GM12878 (cell line): ENCODE measurements at places on chromosomes 3 and 15.

GRCh38 chr3:37808656-37809055 is 53.0 kb upstream of the CTDSPL start:
- no peak for DNase-seq

- no peaks in the 10 kb centered on the region for H3K4me1 ChIP-seq
- DNase-seq: no peak
- H3K27me3 ChIP-seq: no peaks in the 10 kb centered on the region
- H3K4me3 ChIP-seq: no peak overlapping the region
Observed at GRCh38 chr3:107981471-107982111, 109.2 kb downstream of the CD47 start.

GRCh38 chr15:95912280-95912625 is 418.2 kb upstream of the NR2F2 start:
- no peak overlapping the region for H3K4me3 ChIP-seq
- no peak overlapping the region for H3K27ac ChIP-seq

GRCh38 chr3:52779011-52779836 is 1.8 kb downstream of the ITIH1 start:
- no peaks in the 10 kb centered on the region for H3K36me3 ChIP-seq
- no peak overlapping the region for H3K4me3 ChIP-seq
- peak; percentile 41 for DNase-seq
- H3K4me1 ChIP-seq: peaks cover 11% of the 10 kb centered on the region

DNA sequence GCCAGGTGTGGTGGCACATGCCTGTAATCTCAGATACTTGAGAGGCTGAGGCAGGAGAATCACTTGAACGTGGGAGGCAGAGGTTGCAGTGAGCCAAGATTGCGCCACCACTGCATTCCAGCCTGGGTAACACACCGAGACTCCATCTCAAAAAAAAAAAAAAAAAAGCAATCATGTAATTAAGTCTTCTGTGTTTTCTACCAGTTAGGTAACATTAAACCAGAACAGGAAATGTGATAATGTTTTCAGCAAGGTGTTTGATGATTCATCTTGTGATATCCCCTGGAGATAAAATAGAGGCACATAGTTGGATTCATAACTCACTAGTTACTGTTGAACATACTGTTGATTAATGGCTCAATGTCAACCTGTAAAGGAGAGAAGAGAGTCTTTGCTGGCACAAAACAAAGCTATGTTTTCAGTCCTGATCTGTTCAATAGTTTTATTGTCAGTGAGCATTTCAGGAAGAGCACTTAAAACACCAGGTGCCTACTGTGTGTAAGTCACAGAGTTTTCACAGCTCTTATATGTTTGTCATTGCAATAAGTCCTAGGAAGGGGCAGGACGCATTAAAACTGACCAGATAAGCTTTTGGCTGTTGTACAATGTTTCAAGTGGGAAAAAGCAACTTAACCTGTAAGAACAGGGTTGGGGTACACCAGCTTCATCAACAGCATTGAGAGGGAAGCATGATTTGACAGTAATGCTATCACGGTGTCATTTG is 19.5 kb downstream of the DNAJB11 start:
- no peaks in the 10 kb centered on the region for H3K36me3 ChIP-seq
- no peak for DNase-seq
- H3K27me3 ChIP-seq: peaks cover 2% of the 10 kb centered on the region; the same call in 1 of the 2 replicates

DNA sequence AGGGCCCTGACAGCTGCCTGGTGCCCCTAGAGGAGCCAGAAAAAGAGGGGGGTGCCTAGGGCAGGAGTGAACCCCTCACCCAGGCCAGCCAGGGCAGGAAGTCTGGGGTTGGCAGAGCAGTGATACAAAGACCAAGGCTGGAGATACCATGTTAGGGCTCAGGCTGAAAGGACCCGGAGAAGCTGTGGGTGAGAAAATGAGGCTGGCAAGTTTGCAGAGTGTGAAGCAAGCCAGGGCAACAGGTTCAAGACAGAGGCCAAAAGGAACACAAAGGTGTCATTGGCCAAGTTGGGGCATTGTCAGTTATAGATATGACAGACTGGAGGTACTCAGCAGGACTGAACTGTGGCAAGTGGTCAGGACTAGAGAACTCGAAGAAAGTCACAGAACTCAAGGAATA is 40.6 kb upstream of the IREB2 start:
- H3K4me1 ChIP-seq: no peaks in the 10 kb centered on the region
- no peak overlapping the region for H3K4me3 ChIP-seq
- H3K27me3 ChIP-seq: no peaks in the 10 kb centered on the region
- H3K36me3 ChIP-seq: no peaks in the 10 kb centered on the region
- no peak overlapping the region for H3K27ac ChIP-seq

DNA sequence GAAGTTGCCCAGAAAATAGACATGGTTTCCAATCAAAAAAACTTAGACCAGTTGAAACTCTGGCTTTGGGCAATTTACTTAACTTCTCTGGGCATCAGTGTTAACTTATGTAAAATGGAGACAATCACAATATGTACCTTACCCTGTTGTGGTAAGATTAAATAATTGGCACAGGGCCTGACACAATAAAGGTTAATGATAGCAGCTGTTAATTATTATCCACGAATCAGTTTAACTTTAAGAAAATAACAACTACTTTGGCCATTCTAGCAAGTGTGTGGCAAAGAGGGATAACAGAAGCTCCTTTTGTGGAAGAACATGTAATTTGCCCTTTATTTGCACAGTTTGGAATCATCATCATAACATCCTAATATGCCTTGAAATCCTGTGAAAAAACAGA is 787.6 kb downstream of the FHIT start:
- no peaks in the 10 kb centered on the region for H3K27me3 ChIP-seq
- no peak overlapping the region for H3K4me3 ChIP-seq
- H3K27ac ChIP-seq: no peak overlapping the region
- no peaks in the 10 kb centered on the region for H3K36me3 ChIP-seq
- no peak for DNase-seq

GRCh38 chr3:42742259-42742658 is 30.8 kb downstream of the CCDC13 start:
- no peak overlapping the region for H3K27ac ChIP-seq
- H3K36me3 ChIP-seq: no peaks in the 10 kb centered on the region
- H3K27me3 ChIP-seq: no peaks in the 10 kb centered on the region
- no peak for DNase-seq
- no peaks in the 10 kb centered on the region for H3K4me1 ChIP-seq

- H3K4me3 ChIP-seq: peak overlapping the region; percentile 8; the same call in 1 of the 2 replicates
- H3K36me3 ChIP-seq: no peaks in the 10 kb centered on the region
- no peaks in the 10 kb centered on the region for H3K27me3 ChIP-seq
- no peak for DNase-seq
- peak overlapping the region; percentile 99 for H3K27ac ChIP-seq
Observed at GRCh38 chr3:112133626-112134334, 732 bp upstream of the GCSAM start.

DNA sequence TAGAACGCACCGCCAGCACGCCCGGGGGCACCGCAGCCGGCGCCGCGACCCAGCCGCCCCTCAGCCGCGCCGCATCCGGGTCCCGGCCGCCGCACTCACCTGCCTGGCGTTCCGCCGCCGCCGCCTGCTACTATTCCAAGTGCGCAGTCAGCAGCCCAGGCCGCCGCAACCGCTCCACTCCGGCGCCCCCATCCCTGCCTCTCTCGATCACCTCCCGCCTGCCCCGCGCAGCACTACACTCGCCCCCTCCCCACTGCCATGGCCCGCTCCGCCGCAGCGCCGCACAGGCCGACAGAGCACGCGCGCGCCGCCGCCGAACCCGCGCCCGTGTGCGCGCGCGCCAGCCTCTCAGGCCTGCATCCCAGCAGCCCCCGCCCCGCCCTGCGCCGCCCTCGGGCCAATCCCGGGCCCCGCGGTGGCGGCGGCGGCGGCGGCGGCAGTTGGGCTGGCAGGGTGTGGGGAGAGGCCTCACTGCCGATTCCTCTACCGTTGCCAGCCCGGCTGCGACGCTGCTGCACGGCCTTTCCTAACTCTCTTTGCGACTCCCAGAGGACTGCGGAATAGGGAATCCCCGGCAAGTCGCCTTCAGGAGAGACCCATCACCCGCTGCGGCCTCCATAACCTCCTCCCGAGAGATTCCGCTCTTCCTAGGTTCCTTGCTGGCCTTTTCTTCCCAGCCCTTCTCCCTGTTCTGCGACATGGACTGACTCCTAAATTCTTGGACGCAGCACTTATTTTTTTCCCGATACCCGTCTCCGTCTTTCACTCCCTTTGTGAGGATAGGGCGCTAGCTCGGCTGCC is at the start of gene PIK3CB:
PIK3CB (minus strand) TSS at position 333 of the 801 bp plus-strand sequence. CDS start 75,585 bp downstream, outside the sequence.
- H3K36me3 ChIP-seq: no peaks in the 10 kb centered on the region
- peak within 1 kb of the TSS; percentile 84 for H3K4me3 ChIP-seq
- peaks cover 6% of the 10 kb centered on the region for H3K4me1 ChIP-seq
- DNase-seq: no peak
- H3K27ac ChIP-seq: peak within 1 kb of the TSS; percentile 88
- no peaks in the 10 kb centered on the region for H3K27me3 ChIP-seq

GRCh38 chr15:68442041-68442440 is 10.1 kb upstream of the ITGA11 start:
- H3K36me3 ChIP-seq: no peaks in the 10 kb centered on the region
- no peaks in the 10 kb centered on the region for H3K4me1 ChIP-seq
- no peak overlapping the region for H3K4me3 ChIP-seq

DNA sequence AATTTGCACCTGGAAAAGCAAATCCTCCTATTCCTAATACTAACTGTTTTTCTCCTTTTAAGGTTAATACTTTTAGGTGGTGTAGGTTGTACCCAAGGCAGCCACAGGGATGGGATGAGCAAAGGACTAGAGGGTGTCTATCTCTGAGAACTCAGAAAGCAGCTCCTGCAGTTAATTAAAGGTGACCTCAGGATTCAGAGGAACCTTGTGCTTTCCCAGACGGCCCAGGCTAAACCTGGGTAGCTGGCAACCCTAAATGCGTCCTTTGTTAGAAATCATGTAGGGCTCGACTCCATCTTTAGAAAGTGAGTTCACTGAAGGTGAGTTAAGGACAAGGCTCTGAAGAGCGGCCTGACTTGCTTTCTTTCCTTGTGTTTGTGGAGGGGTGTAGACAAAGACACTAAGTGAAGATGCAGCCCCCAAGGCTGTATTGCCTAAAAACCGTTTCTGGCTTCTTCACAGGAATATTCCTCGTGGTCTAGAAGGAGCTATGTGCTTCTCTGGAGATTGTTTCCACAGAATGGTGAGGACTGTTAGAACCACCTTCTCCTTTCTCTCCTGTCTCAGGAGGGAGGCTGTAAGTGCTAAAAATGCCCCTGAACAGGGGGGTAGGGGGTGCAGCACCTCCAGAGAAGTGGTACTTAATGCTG is 14.9 kb downstream of the FNDC3B start:
- no peaks in the 10 kb centered on the region for H3K27me3 ChIP-seq
- H3K4me3 ChIP-seq: no peak overlapping the region
- peaks cover 10% of the 10 kb centered on the region for H3K36me3 ChIP-seq
- DNase-seq: no peak

GRCh38 chr3:9226326-9226725 is 23.1 kb downstream of the SRGAP3 start:
- H3K4me1 ChIP-seq: peaks cover 19% of the 10 kb centered on the region
- no peak for DNase-seq
- H3K36me3 ChIP-seq: no peaks in the 10 kb centered on the region
- H3K4me3 ChIP-seq: no peak overlapping the region
- no peaks in the 10 kb centered on the region for H3K27me3 ChIP-seq

DNA sequence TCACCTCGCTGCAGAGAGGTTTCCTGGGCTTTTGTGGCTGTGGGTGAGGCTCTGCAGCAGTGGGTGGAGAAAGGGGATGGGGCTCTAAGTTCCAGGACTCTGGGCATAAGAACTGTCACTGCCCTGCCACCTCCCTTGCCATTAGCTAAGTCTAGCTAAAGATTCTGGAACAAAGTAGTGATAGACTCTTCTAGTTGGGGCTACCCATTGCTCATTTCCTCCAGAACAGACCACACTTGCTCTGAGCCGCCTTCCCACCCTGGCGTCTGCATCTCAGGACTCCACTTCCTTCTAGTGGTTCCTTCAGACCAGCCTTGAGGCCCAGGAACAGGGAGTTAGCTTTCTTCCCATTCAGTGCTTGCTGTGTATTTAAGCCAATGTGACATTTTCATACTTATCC is 7.5 kb downstream of the ARHGAP31 start:
- no peak for DNase-seq
- no peaks in the 10 kb centered on the region for H3K36me3 ChIP-seq
- no peak overlapping the region for H3K4me3 ChIP-seq

DNA sequence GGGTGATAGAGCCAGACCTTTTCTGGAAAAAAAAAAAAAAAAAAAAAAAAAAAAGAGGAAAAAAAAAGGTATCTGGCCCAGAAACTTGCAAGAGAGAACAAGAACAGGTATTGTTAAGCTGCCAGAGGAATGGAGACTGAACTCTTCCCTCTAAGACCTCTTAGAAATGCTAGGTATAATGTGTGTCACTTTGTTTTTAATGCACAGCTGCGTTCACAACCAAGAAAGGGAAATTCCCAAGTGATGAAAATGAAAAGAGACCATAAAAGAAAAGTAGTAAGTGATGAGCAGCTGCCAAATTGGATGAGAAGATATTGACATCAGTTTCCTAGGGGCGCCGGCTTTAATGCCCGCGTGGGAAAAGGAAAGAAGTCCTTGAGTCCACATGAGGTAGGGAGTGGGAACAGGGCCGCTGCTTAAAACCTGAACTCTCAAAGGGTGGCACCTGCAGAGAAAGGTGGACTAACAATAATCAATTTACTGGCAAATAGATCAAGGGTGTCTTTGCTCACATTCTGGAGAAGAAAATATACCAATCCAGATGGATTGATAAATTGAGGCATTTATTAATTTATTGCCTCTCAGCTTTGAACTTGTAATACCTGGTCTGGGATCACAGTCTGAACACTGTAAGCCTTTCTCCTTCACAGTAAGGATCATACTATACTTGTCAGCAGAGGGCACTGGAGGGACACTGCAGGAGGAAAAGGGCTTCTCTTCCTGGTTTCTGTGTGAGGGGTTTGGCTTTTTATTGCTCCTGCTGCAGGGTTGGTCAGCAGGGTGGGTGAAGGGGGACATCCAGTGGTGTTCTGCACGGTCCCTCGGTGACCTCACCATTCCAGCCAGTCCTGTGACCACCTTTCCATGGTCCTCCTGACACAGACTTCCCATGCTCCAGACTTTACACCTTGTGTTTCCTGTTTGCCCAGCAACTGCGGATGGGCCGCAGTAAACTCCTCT is 131.6 kb downstream of the AQP9 start:
- peak; percentile 17 for DNase-seq
- H3K36me3 ChIP-seq: no peaks in the 10 kb centered on the region
- no peak overlapping the region for H3K27ac ChIP-seq
- H3K4me3 ChIP-seq: no peak overlapping the region
- H3K27me3 ChIP-seq: no peaks in the 10 kb centered on the region

GRCh38 chr3:5010706-5011554 is 31.7 kb downstream of the BHLHE40 start:
- peak overlapping the region; percentile 89 for H3K27ac ChIP-seq
- no peak for DNase-seq

GRCh38 chr15:68561901-68562300 is 16.9 kb upstream of the CORO2B start:
- no peaks in the 10 kb centered on the region for H3K4me1 ChIP-seq
- DNase-seq: no peak
- no peak overlapping the region for H3K4me3 ChIP-seq

GRCh38 chr3:118912188-118912587 is 122.5 kb downstream of the IGSF11 start:
- H3K36me3 ChIP-seq: no peaks in the 10 kb centered on the region
- H3K4me1 ChIP-seq: no peaks in the 10 kb centered on the region
- no peak overlapping the region for H3K4me3 ChIP-seq
- DNase-seq: no peak
